Activated T-helper 1 cell treated with anti-CD3 and anti-CD28 coated beads, Interleukin-2, amount 50 U/mL, for 16 hours (primary cell): ENCODE measurements at places on chromosomes 6 and 20.

DNA sequence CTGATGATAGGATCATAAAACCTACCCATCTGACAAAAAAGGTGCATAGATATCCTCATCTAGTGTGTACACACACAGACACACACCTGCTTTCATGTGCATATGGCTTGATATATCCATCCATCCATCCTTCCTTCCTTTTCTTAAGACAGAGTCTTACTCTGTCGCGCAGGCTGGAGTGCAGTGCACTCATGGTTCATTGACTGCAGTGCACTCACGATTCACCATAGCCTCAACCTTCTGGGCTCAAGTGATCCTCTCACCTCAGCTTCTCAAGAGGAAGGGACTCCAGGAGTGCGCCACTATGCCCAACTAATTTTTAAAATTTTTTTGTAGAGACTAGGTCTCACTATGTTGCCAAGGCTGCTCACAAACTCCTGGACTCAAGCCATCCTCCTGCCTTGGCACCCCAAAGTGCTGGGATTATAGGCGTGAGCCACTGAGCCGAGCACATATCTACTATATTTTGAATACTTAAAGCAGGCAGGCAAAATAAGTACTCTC, 27.1 kb downstream of the ADNP start:
- no peak for DNase-seq

- no peak for DNase-seq
Observed at GRCh38 chr6:93701526-93701925, 282.2 kb upstream of the EPHA7 start.

GRCh38 chr6:119350202-119350951, 816 bp upstream of the MAN1A1 start:
- DNase-seq = peak; percentile 13

DNA sequence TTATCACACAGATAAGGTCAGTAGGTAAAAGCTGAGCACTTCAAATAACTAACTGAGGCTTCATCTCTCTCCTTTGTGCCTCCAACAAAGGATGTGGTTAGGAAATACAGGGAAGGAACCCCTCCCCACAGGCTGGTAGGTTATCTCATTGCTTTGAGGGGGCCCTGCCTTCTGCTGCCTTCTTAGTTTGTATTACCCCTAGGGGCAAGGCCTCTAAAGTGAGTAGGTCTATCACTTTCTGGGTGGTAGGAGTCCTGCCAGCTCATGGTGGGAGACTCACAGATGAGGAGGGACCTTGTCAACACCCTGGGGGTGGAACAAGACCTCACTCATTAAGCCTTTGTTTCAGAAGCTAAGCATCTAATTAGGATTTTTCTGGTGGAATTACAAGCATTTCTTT, 34.6 kb downstream of the EDN1 start:
- DNase-seq = no peak

DNA sequence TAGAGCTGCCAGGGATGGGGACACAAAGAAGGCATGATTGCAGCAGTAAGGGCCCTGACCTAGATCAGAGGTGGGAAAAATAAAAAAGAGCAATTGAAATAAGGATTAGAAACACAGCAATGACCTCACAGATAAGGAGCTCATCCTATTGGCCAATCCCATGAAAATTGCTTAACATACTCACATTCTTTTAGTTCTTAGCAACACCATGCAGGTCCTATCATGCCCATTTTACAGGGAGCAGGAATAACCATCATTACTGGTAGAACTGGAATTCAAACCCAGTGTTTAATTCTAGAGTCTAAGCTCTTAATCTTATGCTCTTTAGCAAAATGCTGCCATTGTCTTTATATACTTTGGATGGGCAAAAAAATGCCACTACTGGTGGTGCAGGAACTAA, 267.7 kb downstream of the RNF144B start:
- no peak for DNase-seq

DNA sequence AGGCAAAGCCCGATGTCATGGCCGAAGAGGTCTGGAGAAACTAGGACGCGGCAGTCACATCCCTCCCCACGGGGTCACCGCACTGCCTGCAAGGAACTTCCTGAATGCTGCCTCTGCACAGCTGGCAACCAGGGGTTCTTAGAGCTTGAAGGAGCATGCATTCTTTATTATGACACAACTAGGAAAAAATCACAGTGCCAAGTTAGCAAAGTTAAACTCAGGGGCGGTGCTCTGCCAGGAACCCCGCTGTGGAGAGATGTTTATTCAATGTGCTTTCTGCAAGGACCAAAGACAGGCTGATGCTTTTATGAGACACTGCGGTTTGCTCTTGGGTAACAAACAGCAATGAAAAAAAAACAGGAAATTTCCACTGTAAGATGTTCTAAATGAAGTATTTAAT, 287.3 kb upstream of the FOXQ1 start:
- DNase-seq = no peak

- no peak for DNase-seq
Observed at GRCh38 chr6:169812257-169812644, 60.8 kb downstream of the ERMARD start.

- no peak for DNase-seq
Observed at GRCh38 chr6:98769546-98769945, 64.8 kb upstream of the POU3F2 start.

- no peak for DNase-seq
Observed at GRCh38 chr6:129440691-129441090, 269.3 kb downstream of the ARHGAP18 start.

GRCh38 chr6:71929047-71929446, 42.7 kb downstream of the RIMS1 start:
- no peak for DNase-seq

DNA sequence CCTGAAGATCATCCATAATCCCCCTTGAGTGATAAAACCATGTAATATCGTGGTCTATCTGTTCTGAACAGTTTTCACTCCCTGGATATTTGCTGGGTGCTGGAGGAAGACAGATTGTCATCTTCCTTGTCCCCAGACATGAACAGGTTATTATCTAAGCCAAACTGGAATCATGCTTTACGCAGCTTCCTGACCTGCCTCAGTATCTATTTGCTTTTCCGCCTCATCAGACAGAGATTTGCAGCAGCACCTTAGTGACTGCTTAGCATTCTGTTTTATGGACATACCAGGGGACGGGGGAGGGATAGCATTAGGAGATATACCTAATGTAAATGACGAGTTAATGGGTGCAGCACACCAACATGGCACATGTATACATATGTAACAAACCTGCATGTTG, 124.6 kb downstream of the SLC23A2 start:
- no peak for DNase-seq

- no peak for DNase-seq
Observed at GRCh38 chr20:23160536-23161243, 74.6 kb upstream of the CD93 start.

DNA sequence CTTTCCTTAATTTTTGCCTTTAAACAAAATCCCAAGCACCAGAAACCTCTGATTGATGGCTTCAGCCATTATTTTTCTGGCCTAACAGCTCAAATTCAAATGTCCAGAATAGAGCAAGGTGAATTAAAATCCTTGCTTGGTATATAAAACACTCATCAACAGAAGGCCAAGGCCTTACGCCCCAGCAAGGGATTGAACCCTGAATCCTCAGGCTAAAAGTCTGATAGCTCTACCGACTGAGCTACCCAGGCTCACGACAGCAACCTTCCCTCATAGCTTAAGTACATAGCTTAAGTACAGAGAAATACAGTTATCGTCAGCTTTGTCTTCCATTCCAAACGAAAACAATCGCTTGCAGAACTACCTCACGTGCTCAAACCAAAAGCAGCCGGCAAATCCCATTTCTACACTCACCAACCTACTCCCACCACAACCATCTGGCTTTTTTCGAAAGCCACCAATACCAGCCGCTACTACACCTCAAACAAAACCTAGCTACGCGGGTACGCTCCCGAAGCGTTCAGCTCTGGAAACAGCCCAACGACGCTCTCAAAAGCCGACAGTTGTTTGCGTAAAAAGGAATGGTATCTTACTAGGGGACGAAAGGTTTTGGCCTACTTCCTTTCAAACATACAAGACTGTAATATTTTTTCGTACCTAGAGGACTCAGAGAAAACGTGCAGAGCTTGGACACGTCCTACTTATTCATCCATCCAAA, 167.5 kb downstream of the GPX5 start:
- DNase-seq = no peak

GRCh38 chr6:33702345-33702977, 9.0 kb downstream of the UQCC2 start:
- no peak for DNase-seq

DNA sequence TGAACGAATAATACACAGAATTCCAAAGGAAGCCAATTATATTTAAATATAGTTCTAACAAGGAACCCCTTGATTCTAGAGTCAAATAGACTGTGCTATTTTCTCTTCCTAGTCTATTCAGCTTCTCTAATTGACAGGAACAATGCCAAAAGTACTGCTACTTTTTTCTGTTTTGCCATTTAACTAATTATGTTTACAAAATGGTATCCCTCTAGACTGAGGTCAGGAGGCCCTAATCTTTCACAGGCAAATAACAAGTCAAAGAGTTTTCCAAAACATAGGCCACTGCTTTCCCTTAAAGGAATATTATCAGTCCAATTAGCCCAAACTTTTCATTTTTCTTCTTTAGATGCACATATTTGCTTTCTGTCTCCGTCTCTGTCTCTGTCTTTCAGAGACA, 539.3 kb downstream of the RFPL4B start:
- DNase-seq = no peak

GRCh38 chr20:19720991-19721390, 37.1 kb upstream of the RIN2 start:
- no peak for DNase-seq

DNA sequence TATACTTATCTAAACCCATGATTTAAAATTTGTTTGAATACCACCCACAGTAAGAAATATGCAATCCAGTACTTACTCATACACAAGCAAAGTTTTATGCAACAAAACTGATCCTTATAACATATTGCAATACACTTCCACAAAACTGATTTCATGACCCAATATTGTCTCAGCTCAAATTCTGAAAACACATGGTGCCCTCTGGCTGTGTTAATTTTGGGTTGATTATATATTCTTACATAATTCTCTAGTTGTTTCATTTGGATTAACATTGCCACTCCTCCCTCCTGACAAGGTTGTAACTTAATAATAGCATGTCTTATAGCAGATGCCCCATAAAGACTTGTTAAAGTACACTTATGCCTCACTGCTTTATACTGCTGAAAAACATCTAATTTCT, 73.0 kb upstream of the TULP1 start:
- DNase-seq = no peak

GRCh38 chr6:81752921-81753710, 635 bp upstream of the TENT5A start:
- DNase-seq = peak; percentile 45

GRCh38 chr6:135270676-135271536, 89.8 kb downstream of the MYB start:
- no peak for DNase-seq

- no peak for DNase-seq
Observed at GRCh38 chr6:32191696-32192607, 491 bp downstream of the GPSM3 start.

- no peak for DNase-seq
Observed at GRCh38 chr6:63943826-63944225, 308.2 kb downstream of the PHF3 start.

GRCh38 chr20:39792334-39792733, 830.2 kb downstream of the DHX35 start:
- DNase-seq = no peak

DNA sequence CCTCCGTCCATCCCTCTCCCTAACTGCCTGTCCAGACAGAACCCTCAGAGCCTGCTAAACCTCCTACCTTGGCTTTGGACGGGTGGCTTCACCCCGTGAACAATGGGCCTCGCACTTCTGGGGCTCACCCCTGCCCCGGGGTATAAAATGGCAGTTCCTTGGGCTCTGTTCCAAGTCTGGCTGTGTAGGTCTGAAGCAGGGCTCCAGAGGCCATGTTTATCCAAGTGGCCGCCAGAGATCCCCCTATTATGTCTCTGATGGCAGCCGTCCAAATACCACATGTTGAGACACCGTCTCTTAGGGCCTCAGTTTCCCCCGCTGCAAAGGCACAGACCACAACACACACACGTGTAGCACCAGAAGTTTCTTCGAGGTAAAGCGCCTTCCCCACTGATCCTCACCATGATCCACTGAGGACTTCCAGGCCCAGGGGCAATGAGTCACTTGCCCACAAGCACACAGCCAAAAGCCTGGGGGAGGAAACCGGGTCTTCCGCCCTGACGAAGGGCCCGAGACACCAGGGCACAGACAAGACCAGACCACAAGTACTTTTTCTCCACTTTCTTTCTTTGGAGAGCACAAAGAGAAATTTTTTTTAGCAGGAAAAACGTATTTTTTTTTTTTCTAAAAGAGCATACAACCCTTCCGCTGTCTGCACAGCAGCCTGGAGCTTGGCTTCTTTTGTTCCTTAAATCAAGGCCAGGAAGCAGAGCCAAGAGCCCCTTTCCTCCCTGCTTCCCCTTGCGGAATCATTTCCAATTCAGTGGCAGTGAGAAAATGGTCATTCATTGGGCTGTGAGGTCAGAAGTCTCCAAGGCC, 11.8 kb downstream of the CPNE5 start:
- DNase-seq = no peak

DNA sequence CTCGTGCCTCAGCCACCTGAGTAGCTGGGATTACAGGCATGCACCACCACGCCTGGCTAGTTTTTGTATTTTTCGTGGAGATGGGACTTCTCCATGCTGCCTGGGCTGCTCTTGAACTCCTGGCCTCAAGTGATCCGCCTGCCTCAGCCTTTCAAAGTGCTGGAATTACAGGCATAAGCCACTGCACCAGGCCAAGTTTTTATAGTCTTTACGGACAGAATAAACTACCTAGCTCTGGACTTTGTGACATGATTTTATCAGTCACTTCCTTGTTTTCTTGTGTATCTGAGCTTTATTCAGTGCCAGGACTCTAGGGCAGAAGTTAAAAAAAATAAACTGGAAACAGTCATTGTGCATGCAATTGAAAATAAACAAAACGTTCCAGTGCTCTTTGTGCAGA, 46.7 kb upstream of the RALGAPA2 start:
- no peak for DNase-seq

DNA sequence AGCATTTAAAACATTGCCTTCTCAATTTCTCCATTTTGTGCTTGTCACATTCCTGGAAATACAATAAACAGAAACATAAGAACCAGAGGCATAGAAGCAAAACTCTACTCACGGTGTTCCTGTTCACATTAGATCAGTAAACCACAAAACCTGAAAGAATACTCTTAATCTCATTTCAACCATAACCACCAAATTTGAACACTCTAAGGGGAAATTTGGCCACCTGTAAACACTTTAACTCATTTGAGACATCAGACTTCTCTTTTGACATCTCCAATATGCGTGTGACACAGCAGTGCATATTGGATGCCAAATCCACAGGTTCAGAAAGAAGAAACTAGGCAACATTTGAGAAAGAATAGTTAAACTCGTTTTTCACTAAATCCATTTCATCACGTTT, 153.8 kb upstream of the IRAK1BP1 start:
- DNase-seq = no peak

GRCh38 chr20:42018979-42019378, 400.8 kb upstream of the CHD6 start:
- no peak for DNase-seq

- no peak for DNase-seq
Observed at GRCh38 chr6:139380611-139381010, 6.2 kb upstream of the CITED2 start.

DNA sequence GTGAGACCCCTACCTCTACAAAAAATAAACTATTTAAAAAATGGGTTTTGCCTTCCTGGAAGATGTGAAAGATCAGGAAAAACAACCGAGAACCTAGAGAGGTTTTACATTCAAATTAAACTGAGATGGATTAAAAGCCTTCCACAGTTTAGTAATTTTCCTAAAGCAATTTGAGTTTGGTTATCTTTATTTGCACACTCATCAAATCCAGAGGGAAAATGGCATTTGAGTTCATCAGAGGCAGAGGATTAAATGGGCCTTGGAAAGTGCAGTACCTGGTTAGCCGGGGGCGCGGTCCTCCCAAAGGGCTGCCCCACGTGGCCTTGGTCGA, 157.0 kb upstream of the INSM1 start:
- DNase-seq = no peak
